Activated naive CD8-positive, alpha-beta T cell treated with anti-CD3 and anti-CD28 coated beads for 36 hours (primary cell): ENCODE measurements at places on chromosomes 7 and 10. TPM values are rescaled to one million over a fixed set of nuclear protein-coding genes. Genes with fewer than 3 reads are reported as not detected.

DNA sequence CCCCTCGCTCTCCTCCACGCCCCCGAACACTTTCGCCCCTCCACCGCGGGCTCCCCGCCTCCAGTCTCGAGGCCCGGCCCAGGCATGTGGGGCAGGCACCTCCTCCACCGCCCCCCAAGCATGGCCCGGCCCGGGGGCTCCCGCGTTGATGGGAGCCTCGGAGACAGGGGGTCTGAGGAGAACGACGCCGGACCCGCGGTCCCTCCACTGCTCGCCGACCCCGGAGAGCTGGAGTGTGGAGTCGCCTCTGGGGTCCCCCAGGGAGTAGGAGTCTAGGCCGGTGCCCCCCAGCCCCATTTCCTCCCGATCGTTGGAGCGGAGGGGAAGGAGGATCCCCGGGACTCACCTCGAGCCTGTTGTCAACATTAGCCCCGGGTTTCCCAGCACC lies 206 bp downstream of the UPF2 start:
- DNase-seq: peak; percentile 73
- H3K36me3 ChIP-seq: peaks cover 22% of the 10 kb centered on the region
- H3K27ac ChIP-seq: peak overlapping the region; percentile 100

The DGKB gene
- total RNA-seq: not detected

- no peaks in the 10 kb centered on the region for H3K27me3 ChIP-seq
- DNase-seq: no peak
- H3K36me3 ChIP-seq: no peaks in the 10 kb centered on the region
- H3K4me3 ChIP-seq: no peak overlapping the region
- no peaks in the 10 kb centered on the region for H3K4me1 ChIP-seq
Observed at GRCh38 chr10:9800571-9800970, 1217.1 kb upstream of the CELF2 start.

GRCh38 chr10:31876652-31877352 lies 51.8 kb downstream of the ARHGAP12 start:
- DNase-seq: no peak
- no peak overlapping the region for H3K27ac ChIP-seq
- H3K36me3 ChIP-seq: peaks cover 1% of the 10 kb centered on the region
- no peaks in the 10 kb centered on the region for H3K27me3 ChIP-seq
- H3K4me1 ChIP-seq: peaks cover 22% of the 10 kb centered on the region

The TMEM236 gene
- 0.12 TPM for total RNA-seq

DNA sequence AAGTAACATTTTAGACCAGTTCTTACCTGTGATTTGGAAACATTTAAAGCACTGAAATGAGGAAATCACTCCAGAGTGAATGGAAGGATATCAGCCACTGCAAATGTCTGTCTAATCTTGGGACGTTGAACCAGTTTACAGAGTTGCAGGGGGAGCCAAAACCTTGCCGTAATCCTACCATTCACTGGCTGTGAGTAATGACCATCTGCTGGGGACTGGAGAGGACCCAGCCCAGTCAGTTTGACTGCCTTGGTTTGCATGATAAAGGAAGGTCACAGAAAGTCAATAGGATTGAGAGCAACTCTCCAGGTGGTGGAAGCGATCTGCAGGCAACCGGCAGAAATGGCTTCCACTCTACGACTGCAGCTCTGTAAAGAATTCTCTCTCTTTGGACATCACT lies 167.2 kb downstream of the AKR1D1 start:
- no peaks in the 10 kb centered on the region for H3K36me3 ChIP-seq
- DNase-seq: no peak
- no peaks in the 10 kb centered on the region for H3K27me3 ChIP-seq
- H3K27ac ChIP-seq: no peak overlapping the region
- H3K4me1 ChIP-seq: no peaks in the 10 kb centered on the region
- no peak overlapping the region for H3K4me3 ChIP-seq

The FXYD4 gene
- not detected for total RNA-seq

DNA sequence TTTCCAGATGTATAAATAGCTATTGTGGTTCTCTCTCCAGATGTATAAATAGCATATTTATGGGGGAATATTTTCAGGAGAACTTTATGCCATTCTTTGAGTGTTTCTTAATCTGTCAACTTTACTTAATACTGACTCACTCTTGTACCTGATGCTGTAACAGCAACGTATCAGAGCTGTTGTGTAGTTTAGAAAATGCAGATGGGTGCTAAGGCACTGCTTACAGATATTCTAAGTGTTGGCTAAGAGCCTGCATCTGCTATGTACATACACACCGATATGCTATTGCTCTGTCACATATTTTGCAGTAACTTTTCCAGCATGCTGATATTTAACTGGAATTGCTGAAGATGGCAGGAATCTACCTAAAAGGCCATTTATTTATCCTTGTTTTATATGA lies 71.9 kb downstream of the WDR37 start:
- H3K4me1 ChIP-seq: peaks cover 15% of the 10 kb centered on the region
- no peak overlapping the region for H3K4me3 ChIP-seq
- no peaks in the 10 kb centered on the region for H3K27me3 ChIP-seq

- no peak overlapping the region for H3K27ac ChIP-seq
- H3K4me3 ChIP-seq: no peak overlapping the region
- H3K4me1 ChIP-seq: no peaks in the 10 kb centered on the region
- H3K27me3 ChIP-seq: no peaks in the 10 kb centered on the region
- H3K36me3 ChIP-seq: no peaks in the 10 kb centered on the region
Observed at GRCh38 chr10:63885156-63885555, 364.0 kb downstream of the REEP3 start.

GRCh38 chr7:92698237-92698841 lies 108.1 kb upstream of the FAM133B start:
- H3K27ac ChIP-seq: no peak overlapping the region
- no peaks in the 10 kb centered on the region for H3K27me3 ChIP-seq
- no peak overlapping the region for H3K4me3 ChIP-seq
- peaks cover 19% of the 10 kb centered on the region for H3K4me1 ChIP-seq
- peaks cover 28% of the 10 kb centered on the region for H3K36me3 ChIP-seq

The POLR3A gene
- total RNA-seq: 25.2 TPM

GRCh38 chr10:30493609-30494530 lies 59.9 kb downstream of the MAP3K8 start:
- no peak overlapping the region for H3K27ac ChIP-seq
- H3K4me1 ChIP-seq: peaks cover 40% of the 10 kb centered on the region
- H3K27me3 ChIP-seq: no peaks in the 10 kb centered on the region
- no peaks in the 10 kb centered on the region for H3K36me3 ChIP-seq

The ASZ1 gene
- not detected for total RNA-seq

- H3K4me1 ChIP-seq: no peaks in the 10 kb centered on the region
- no peak overlapping the region for H3K27ac ChIP-seq
- H3K4me3 ChIP-seq: no peak overlapping the region
Observed at GRCh38 chr10:72509206-72509799, 116.6 kb downstream of the MICU1 start.

DNA sequence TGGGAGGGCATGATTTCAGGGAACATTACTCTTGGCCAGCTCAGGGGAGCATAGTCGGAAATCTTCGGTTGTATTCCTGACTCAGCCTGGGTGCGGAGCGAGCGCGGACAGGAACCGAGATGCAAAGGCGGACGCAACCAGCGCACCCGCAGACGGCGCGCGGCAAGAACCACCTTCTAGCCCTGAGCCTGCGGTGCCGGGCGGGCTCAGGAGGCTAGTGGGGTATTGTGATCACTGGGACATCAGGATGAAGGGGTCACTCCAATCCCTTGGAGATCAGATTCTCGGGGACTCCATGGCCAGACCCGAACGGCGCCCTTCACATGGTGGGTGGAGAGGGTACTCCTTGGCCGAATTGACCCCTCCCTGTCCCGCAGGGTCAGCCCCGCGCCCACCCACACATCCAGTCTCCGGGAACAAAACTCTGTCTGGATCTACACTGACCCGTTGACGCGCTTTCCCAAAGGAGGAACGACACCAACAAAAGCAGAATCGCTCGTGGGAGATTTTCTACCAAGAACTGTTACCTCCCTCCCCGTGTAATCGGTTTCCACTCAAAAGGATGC lies 730.5 kb downstream of the ZWINT start:
- H3K4me1 ChIP-seq: peaks cover 2% of the 10 kb centered on the region
- H3K27me3 ChIP-seq: peaks cover 32% of the 10 kb centered on the region
- no peak overlapping the region for H3K27ac ChIP-seq
- H3K4me3 ChIP-seq: no peak overlapping the region

- no peaks in the 10 kb centered on the region for H3K36me3 ChIP-seq
- H3K4me1 ChIP-seq: no peaks in the 10 kb centered on the region
- DNase-seq: no peak
- no peak overlapping the region for H3K27ac ChIP-seq
- H3K27me3 ChIP-seq: no peaks in the 10 kb centered on the region
- H3K4me3 ChIP-seq: no peak overlapping the region
Observed at GRCh38 chr7:85714043-85714578, 527.3 kb upstream of the SEMA3D start.

The GJD4 gene
- total RNA-seq: not detected

The LRRC18 gene
- total RNA-seq: not detected
